Fibroblast of lung (primary cell): ENCODE measurements at places on chromosomes 3 and 15. TPM values are rescaled to one million over a fixed set of nuclear protein-coding genes. Genes with fewer than 3 reads are reported as not detected.
A peak's percentile ranks its signal among the peaks of the same experiment; 100 is the strongest.

- no peak for DNase-seq
Measured at GRCh38 chr15:39921274-39921638, 1.2 kb upstream of the GPR176 start.

- peak; percentile 79 for DNase-seq
Measured at GRCh38 chr3:149585401-149585726, 72.5 kb downstream of the WWTR1 start.

- DNase-seq, result peak; percentile 76
Measured at GRCh38 chr15:68252925-68253534, 23.5 kb upstream of the CLN6 start.

GRCh38 chr3:25897019-25897418 is 107.1 kb downstream of the OXSM start:
- no peak for DNase-seq

SATB1 gene
- 6.1 and 17.2 TPM in 2 replicates for polyA plus RNA-seq
